Heart right ventricle (tissue), 16 donors: ENCODE measurements at places on chromosomes 1 and 21.

DNA sequence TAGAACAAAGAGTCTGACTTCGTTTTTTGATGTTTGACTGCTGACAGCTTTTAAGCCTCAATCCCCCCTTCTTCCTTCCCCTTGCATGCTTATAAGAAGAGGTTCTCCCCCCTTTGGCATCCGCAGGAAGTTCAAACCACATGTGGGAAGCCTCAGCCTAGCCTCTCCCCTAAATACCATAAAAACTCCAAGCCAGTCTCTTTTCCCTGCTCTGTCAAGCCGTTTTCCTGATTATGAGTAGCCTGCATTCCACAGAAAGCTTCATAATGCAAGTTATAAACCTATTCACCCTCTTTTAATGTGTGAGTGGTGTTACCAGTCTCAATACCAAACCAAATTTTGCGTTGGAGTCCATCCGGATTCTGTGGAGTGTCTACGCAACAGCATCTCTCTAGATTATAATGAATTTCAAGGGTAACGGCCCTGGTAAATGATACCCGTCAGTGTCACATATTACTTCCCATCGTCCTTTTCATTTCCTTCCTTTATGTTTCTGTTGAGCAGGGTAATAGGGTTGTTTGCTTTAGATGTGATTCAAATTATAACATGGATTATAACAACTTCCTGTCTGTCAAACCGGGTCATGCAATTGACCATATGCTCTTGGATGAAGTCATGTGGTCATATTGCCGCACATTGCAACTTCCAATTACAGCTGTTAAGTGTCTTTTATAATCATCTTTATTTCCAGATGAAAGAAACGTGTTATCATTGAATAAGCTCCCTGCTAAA, 717.5 kb downstream of the RWDD3 start:
- H3K27me3 ChIP-seq = no peaks in the 10 kb centered on the region
- DNase-seq = no peak
- H3K27ac ChIP-seq = no peak overlapping the region
- no peak overlapping the region for H3K4me3 ChIP-seq
- H3K4me1 ChIP-seq = no peaks in the 10 kb centered on the region

DNA sequence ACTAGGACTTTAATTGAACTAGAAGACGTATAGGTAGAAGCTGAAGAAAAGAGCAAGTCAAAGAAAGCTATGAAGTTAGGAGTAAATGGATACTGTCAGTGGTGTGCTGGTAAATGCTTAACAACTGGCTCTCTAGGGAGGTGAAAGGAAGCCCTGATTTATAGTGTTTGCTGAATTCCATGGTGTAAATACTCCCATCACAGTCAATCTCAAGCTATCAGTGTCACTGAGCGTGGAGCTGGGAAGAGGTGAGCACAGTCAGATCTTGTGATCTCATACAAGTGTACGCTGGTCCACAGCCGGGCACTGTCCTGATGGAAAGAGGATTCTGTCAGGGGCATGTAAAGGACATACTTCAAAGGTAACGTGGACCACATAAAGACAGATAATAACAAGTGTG, 28.3 kb downstream of the ELAPOR1 start:
- H3K4me1 ChIP-seq = no peaks in the 10 kb centered on the region
- H3K27ac ChIP-seq = no peak overlapping the region
- no peak overlapping the region for H3K4me3 ChIP-seq
- no peaks in the 10 kb centered on the region for H3K27me3 ChIP-seq
- no peaks in the 10 kb centered on the region for H3K36me3 ChIP-seq
- DNase-seq = no peak

GRCh38 chr1:175514387-175514953, 228.9 kb downstream of the TNR start:
- H3K27ac ChIP-seq = no peak overlapping the region
- no peaks in the 10 kb centered on the region for H3K36me3 ChIP-seq
- H3K27me3 ChIP-seq = peaks cover 6% of the 10 kb centered on the region

DNA sequence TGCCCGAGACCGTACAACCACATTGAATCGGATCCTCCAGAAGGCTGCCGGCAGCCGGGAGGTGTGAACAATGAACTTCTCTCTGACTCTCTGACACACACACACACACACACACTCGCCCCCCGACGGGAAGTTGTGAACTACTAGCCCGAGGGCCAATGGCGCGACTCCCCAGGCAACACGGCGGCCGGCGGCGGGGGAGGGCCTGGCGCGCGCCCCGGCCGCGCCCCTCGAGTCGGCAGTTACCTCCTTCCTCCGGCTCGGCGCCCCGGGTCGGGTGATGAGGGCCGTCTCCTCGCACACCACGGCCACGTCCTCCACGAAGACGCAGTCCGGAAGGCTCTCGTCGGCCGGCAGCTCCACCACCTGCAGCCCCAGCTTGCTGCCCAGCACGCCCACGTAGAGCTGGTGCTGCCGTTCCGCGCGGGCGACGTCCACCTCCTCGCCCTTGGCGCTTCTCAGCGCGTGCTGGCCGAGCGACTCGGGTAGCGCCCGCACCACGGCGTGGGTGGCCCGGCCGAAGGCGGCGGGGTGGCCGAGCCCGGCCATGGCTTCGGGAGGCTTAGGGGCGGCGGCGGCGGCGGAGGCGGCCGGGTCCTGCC, 361 bp downstream of the DDAH1 start:
- no peaks in the 10 kb centered on the region for H3K36me3 ChIP-seq
- DNase-seq = peak; percentile 74
- peak overlapping the region; percentile 81 for H3K4me3 ChIP-seq
- H3K27me3 ChIP-seq = no peaks in the 10 kb centered on the region

DNA sequence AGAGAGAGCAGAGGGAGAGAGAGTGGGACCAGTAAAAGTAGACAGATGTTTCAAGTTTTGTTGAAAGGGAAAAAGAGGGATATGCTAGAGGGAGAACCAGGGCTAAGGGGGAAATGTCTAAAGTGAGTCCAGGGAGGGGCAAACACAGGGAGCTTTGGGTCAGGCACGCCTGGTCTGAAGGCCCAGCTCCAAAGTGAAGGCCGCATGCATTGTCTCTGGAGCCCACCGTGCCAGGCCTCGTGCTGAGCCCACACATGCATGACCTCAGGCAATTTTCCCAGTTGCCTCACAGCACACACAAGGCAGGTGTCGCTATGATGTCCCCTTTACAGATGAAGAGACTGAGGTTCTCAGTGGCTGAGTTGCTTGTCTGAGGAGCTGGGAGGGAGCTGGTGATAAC, 16.0 kb downstream of the KIF17 start:
- no peak for DNase-seq
- no peaks in the 10 kb centered on the region for H3K27me3 ChIP-seq
- no peak overlapping the region for H3K27ac ChIP-seq
- no peaks in the 10 kb centered on the region for H3K36me3 ChIP-seq
- H3K4me3 ChIP-seq = no peak overlapping the region
- peaks cover 7% of the 10 kb centered on the region for H3K4me1 ChIP-seq

DNA sequence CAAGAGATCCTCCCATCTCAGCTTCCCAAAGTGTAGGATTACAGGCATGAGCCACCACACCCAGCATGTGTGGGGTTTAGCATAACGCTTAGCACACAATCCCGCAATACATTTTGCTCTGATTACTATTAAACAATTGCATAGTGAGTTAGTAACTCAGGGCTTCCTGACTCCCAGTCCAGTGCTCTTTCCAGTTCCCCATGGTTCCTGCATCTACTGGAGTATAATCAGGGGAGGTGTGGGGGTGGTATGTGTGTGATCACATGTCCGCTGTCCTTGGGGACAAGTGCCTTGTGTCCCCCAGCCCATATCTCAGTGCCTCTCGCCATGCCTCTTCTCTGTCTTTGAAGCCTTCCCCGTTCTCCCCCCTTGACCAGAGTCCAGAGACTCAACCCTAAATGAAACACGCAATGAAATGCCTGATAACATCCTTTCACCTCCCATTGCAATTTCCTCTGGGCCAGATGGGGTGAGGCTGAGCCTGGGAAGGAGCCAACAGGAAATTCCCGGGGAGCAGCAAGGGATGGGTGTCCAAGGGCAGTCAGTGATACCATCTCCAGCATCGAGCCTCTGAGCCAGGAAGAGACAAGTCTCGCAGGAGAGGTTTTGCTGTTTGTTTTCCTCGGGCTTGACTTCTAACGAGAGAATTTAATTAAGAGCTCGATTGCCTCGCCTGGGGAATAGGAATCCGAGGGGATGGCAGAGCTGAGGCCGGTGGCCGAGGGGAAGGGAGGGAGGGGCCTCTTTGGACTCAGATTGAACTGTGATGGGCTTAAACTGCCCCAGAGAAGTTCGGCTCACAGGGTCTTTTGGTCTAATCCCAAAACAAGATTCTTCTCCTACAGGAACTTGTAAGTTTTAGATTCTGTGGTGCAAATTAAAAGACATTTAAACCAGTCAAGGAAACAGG, 7.7 kb upstream of the HTR1D start:
- H3K27ac ChIP-seq = peak overlapping the region; percentile 46
- H3K4me1 ChIP-seq = peaks cover 15% of the 10 kb centered on the region
- H3K4me3 ChIP-seq = peak overlapping the region; percentile 8

DNA sequence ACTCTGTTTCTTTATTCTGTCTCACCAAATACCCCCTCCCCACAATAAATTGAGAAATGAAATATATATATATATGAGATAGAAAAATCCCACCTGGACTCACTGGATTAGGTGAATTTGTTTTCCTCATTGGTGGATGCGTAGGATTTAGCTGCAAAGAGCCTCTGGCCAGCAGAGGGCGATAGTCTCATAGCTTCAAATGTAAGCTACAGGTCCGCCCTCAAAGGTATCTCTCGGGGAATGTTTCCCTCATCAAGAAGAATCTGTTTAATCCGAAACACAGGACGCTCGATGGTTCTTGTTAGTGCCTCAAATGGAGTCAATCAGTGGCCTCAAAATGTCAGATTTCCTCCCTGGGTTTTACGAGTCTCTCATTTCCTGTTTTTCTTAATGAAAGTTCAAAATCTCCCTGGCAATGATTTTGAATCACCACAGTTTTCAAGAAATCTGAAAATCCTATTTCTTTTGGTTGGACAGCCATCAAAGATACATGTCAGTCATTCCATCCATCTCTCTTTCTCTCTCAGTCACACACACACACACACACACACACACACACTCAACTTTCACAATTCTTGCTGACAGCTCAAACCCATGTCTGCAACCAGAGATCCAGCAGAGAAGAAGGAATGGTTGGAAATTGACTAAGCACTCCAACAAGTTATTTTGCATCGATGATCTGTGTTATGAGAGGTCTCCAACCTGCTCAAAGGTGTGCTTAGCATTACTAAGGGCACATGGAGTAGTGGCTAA, 13.9 kb upstream of the CAMK1G start:
- DNase-seq = peak; percentile 63
- H3K27me3 ChIP-seq = peaks cover 12% of the 10 kb centered on the region

DNA sequence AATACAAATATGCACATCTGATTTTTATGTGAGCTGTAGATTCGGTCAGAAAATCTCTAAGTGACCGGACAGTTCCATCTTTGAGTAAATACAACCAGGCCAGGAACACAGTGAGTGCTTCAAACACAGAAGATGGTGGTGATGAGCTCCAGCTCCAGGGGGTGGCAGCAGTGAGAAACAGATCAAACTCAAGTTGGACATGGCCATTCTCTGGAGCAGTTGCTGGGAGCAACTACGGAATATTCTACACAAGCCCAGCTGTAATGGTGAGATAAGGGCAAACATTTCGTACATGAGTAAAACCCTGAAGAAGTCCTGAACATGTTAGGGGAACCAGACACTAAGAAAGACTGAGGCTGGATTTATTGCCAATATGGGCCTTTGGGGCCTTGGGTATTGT, 100.7 kb downstream of the BARHL2 start:
- H3K27ac ChIP-seq = no peak overlapping the region
- no peaks in the 10 kb centered on the region for H3K27me3 ChIP-seq
- H3K4me3 ChIP-seq = no peak overlapping the region
- H3K4me1 ChIP-seq = no peaks in the 10 kb centered on the region
- DNase-seq = no peak

DNA sequence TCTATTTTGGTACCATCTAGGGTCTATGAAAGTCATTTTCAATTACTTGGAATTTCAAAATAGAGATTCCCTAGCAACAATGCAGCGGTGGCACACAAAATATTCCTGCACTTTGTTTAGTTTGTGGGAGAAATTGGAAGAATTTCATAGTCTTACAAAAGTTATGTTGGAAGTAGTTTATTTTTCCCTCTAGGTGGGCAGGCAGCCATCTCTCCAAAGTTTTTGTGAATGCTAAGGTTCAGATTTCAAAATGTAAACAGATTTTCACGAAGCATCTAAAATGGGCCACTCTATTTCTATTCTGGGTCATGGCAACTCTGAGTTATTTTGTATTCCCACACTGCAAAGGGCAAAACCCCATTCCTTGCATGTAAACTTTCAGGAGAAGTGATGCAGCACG, 8.0 kb downstream of the SMCP start:
- no peaks in the 10 kb centered on the region for H3K4me1 ChIP-seq
- H3K36me3 ChIP-seq = no peaks in the 10 kb centered on the region
- H3K27ac ChIP-seq = no peak overlapping the region
- H3K27me3 ChIP-seq = no peaks in the 10 kb centered on the region
- no peak overlapping the region for H3K4me3 ChIP-seq
- no peak for DNase-seq

GRCh38 chr1:44301442-44301841, 53.6 kb downstream of the ERI3 start:
- no peak for DNase-seq
- H3K4me1 ChIP-seq = no peaks in the 10 kb centered on the region
- H3K4me3 ChIP-seq = no peak overlapping the region

- H3K4me3 ChIP-seq = no peak overlapping the region
- peaks cover 10% of the 10 kb centered on the region for H3K4me1 ChIP-seq
Observed at GRCh38 chr21:41680444-41681347, 86.2 kb downstream of the RIPK4 start.

- H3K36me3 ChIP-seq = no peaks in the 10 kb centered on the region
- peak overlapping the region; percentile 92 for H3K27ac ChIP-seq
Observed at GRCh38 chr21:45296638-45297037, 8.9 kb upstream of the POFUT2 start.

GRCh38 chr1:155272466-155273342, 600 bp downstream of the CLK2 start:
- peaks cover 31% of the 10 kb centered on the region for H3K4me1 ChIP-seq
- no peaks in the 10 kb centered on the region for H3K27me3 ChIP-seq
- peak overlapping the region; percentile 88 for H3K4me3 ChIP-seq
- H3K27ac ChIP-seq = peak overlapping the region; percentile 92
- peaks cover 42% of the 10 kb centered on the region for H3K36me3 ChIP-seq

GRCh38 chr21:46559291-46559983, 45.4 kb downstream of the S100B start:
- peak overlapping the region; percentile 33 for H3K27ac ChIP-seq
- no peak for DNase-seq
- H3K4me1 ChIP-seq = peaks cover 15% of the 10 kb centered on the region
